ENCODE measurements at places on chromosomes 16 and 17.

DNA sequence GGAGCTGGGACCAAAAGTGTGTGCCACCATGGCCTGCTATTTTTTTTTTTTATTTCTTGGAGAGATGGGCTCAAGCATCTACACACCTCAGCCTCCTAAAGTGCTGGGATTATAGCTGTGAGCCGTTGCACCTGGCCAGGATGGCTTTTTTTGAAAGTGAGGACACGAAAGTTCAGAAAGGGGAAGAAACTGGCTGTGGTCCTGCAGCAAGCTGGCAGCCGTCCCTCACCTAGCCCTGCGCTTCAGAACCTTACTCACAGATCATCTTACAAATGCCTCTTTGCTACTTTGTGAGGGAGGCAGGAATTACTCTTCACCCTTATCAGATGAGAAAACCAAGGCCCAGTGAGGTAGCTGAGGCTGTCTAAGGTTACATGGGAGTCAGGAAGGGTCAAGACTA is 4.5 kb upstream of the PPY start:
- DNase-seq = no peak

DNA sequence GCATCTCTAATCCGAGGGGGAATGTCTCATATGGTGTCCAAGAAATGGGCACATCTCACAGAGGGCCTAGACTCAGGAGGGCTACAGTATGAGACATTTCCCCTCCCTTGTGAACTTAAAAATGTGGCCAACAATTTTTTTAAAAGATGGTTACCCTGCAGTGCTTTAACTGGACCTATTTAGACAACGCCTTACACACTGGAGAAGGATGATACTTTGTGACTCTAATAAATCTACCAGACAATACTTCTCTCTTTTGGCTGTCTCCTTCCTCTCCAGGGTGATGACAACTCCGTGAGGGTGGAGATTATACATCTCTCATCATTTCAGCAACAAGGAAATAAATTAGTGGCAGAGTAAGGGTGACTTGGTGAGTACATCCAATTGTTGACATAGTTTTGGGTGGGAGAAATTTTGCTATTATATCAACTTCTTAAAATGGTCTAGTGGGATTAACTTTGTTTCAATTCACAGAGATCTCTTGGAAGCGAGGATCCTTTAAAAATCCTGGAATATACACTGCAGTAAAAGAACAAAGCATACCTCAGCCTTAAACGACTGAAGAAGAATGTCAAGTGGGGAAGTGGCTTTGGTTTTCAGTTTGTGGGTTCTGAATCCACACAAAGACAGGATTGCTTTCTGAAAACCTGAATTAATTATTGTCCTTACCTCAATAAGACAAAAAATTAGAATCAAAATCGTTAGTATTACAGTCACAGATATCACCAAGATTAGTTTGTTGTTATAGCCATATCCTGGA is 89.8 kb downstream of the KPNA2 start:
- no peak for DNase-seq

DNA sequence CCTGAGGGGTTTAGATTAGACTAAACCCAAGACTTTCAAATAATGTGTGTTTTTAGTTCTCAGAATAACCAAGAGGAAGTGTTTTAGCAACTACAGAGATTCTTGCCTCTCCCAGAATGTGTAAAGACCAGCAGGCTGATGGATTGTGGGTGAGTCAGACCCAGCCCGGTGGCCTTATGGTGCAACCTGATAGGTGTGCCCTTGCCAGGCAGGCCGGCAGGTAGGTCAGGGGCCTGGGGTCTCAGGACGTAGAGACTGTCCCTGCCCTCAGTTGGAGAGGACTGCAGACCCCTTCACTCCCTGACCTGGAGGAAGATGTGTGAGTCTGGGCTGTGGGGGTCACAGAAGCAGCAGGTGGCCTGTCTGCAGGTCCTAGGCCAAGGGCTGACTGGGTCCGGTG is 47.2 kb upstream of the ACSF3 start:
- no peak for DNase-seq

- DNase-seq = no peak
Observed at GRCh38 chr17:14302091-14302430, 1.2 kb downstream of the HS3ST3B1 start.

DNA sequence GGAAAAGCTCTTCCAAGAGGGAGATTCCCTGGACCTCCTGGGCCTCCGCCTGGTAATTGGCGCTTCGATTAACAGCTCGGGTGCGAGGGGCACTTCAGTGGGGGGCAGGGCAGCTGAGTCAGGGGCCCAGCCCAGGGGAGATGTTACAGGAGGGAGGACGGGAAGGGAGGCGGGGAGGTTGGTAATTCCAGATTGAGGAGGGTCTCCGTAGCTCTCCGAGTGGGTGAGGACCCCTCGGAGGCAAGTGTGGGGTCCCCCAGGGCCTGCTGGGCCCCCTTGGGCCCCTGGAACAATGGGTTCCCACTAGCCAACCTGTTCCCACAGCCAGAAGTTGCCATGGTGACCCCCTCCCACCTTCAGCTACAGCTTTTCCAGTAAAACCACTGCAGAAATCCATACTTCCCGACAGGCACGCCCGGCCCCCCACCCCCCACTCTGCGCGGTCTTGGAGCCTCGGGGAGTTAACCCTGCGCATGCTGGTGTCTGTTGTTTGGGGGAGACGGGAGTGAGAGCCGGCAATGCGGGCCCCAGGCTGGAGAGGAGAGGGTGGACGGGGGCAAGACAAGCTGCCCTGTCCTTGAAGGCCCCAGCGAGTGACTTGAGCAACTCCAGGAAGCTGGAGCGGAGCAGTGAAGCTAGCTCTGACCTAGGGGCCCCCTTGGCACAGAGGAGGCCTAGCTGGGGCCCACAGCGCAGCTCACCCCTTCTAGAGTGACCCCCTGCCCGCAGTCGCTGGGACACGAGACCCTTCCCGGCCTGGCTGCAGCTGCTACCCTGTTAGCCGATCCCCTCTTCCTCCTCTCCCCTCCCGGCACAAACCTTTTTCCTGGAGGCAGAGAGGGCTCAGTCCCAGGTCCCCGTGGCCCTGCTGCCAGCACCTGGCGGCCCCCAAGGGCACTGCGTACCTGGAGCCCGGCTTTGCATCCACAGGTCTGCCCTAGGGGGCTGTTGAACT is 37.8 kb downstream of the TMEM235 start:
- no peak for DNase-seq

GRCh38 chr16:16158741-16159374 is 64.4 kb downstream of the ABCC6 start:
- no peak for DNase-seq

GRCh38 chr16:67922221-67922620 is 9.4 kb downstream of the CTRL start:
- no peak for DNase-seq

DNA sequence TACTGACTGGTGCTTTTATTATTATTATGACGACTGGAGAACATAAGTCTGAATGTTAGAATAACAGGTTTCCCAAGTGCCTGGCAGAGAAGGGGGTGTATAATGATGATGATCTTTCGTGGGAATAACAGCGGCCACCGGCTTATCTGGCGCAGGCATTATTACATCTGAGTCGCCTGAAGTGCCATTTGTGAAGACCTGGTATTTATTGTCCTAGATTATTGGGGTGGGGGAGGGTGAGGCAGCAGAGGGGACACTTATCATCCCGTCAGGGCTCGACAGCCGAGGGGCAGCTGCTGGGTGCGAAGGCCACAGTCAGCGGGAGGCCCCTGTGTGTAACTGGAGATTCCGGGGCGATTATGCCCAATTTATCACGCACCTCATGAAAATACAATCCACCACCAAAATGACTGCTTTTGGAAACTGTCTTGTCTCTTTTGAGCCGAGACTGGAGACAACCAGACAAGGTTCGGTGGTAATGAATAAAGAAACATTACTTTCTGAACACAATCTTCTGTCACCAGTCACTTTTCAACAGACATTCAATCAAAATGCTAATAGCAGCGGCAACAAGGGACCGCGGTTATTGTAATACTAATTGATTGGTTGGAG is 199.3 kb downstream of the CCDC182 start:
- no peak for DNase-seq

- no peak for DNase-seq
Observed at GRCh38 chr16:524274-525040, 3.1 kb upstream of the CAPN15 start.

- DNase-seq = no peak
Observed at GRCh38 chr16:19437280-19437679, 19.6 kb downstream of the TMC5 start.

GRCh38 chr17:28810437-28810836 is 32.2 kb downstream of the FAM222B start:
- DNase-seq = no peak

GRCh38 chr16:53848277-53848942 is 144.5 kb downstream of the FTO start:
- DNase-seq = no peak

- no peak for DNase-seq
Observed at GRCh38 chr17:79980246-79981043, 55.2 kb downstream of the TBC1D16 start.

GRCh38 chr16:76081967-76082366 is 195.2 kb upstream of the CNTNAP4 start:
- DNase-seq = no peak

- no peak for DNase-seq
Observed at GRCh38 chr16:30526137-30526822, at the start of gene ZNF768. Gene ZNF768 (minus strand): TSS chr16:30526566. CDS start chr16:30526413, 153 bp downstream.

DNA sequence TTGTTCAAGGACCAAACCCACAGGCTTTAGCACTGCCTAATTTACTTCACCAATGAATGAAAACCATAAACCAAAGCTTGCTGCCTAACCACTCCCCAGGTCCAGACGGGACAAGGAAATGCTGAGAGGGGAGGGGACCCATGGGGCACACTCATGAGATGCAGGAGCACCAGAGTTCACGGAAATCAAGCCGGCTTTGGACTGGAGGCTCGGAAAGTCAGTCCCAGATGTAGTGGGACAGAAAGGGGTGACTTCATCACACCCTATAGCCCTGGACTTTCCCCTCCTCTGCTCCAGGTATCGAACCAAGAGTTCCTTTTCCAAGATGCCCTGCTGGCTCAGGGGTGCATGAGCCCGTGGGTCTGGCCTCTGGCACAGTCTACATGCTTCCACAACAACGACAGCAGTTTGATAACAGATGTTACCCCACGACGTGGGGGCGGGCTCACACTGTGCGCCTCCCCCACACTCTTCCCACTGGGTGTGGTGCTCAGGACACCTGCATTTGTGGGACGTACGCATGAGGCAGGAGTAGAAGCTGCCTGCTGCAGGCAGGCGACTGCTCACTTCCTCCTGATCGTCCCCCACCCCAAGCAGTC is 63.2 kb downstream of the AMFR start:
- no peak for DNase-seq

DNA sequence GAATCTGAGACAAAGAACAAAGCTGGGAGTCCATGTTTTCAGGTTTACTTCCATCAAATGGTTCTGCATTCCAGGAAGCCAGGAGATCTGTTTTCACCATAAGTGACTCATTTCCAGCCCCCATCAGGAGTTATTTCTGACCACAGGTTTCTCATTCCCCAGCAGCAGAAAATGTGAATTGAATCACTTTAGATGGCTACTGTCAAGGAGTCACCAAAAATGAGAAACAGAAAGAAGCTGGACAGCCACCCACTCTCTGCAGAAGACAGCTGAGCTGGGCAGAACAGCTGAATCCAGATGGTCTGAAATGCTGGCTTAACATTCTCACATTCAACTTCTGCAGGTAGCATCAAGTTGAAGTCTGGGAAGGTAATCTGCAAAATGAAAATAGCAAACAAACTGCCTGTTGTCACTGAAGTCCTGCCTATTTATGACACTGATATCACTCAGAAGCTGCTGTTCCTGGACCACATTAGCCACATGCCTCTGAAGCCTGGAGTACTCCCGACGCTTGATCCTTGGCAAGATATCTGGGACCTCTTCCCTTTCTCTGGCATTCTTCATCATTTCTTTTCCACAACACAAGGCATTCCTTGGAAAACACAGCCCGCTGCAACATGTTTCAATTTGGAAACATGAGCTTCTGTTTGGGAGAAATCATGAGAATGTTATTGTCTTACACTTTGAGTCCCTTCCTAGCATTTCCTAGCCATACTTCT is 15.3 kb downstream of the CCL11 start:
- no peak for DNase-seq

- DNase-seq = peak; percentile 55
Observed at GRCh38 chr16:12340151-12340733, 363.7 kb downstream of the SNX29 start.

DNA sequence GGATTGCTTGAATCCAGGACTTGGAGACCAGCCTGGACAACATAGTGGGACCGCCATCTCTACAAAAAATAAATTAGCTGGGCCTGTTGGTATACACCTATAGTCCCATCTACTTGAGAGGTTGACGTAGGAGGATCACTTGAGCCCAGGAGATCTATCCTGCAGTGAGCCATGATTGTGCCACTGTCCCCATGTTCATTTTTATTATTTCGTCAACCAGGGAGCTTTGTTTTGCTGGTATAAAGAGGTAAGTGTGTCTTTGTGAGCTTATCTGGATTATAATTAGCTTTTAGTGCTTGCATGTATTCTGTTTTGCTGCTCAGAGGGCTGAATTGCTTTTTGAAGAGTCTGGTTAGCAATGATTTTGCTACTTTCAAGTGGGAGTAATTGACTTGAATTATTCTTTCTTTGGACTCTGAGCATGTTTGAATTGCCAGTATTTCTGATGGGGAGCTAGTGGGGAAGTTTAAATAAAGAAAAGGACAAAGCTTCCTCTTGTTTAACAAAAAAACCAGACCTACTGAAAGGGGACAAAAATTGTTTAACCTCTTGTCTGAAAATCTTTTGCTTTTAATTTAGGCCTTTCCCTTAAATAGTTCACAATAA is 31.6 kb upstream of the BCAS3 start:
- no peak for DNase-seq

DNA sequence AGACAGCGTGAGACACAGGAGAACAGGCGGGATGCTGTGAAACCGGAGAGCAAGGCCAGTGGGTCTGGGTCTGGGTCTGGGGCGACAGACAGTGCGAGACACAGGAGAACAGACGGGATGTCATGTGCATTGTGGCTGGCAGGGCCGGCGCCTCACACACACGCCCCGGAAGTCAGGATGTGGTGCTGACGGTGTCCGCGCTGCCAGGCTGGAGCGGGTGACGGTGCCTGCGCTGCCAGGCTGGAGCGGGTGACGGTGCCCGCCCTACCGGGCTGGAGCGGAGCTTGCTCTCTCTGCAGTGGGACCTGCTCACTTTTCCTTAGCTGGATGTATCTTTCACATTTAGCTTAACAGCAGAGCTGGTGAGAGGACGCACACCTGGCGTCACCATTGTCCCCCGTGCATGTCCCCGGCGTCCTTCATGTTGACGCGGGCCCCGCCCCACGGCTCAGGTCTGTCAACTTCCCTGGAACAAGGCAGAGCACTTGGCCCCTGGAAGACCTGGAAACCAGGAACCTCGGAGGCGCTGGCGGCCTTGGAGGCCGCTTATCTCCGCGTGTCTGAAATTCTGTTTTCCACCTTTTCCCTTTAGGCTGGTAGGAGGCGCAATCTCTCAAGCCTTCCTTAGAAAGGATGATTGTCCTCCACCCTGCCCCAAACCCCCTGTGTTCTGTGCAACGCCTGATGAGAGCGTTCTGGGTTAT is 43.0 kb upstream of the ZNF750 start:
- peak; percentile 25 for DNase-seq

GRCh38 chr17:64984851-64985521 is 65.7 kb upstream of the LRRC37A3 start:
- DNase-seq = no peak

Measured in NCI-H2029 treated with DMSO at 0.1 percent for 48 hours (cell line).